Stimulated activated CD4-positive, alpha-beta T cell treated with anti-CD3 and anti-CD28 coated beads, Interleukin-1b, Interleukin-23, amount 100 ng/mL, for 1 hour (primary cell): ENCODE measurements at places on chromosomes 7 and 10.

GRCh38 chr7:139673230-139673629, 104.6 kb downstream of the HIPK2 start:
- DNase-seq: no peak

GRCh38 chr10:20948686-20949327, 51.7 kb upstream of the NEBL start:
- DNase-seq: no peak

DNA sequence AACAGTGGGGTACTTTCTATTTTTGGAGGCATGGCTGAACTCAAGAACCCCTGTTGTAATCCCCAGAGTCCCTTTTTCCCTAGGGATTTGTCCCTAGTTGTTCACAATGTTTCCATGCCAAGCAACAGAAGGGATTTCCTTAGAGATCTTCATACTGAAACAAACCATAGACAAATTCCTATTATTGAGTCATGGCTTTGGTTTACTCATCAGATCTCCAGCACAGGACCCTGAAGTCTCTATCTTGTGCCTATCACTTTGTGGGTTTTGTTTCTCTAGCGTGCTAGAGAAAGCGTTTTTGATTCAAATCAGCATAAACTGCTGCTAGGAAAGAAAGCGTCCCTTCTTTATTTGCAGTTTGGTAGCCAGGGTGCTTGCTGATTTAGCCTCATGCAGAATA, 165.0 kb downstream of the BAMBI start:
- DNase-seq: no peak

GRCh38 chr10:94279835-94280709, 82.7 kb downstream of the NOC3L start:
- peak; percentile 9 for DNase-seq

- no peak for DNase-seq
Measured at GRCh38 chr7:65285906-65286864, 87.5 kb upstream of the ZNF92 start.

- no peak for DNase-seq
Measured at GRCh38 chr10:21364196-21365114, 161.0 kb downstream of the SKIDA1 start.

DNA sequence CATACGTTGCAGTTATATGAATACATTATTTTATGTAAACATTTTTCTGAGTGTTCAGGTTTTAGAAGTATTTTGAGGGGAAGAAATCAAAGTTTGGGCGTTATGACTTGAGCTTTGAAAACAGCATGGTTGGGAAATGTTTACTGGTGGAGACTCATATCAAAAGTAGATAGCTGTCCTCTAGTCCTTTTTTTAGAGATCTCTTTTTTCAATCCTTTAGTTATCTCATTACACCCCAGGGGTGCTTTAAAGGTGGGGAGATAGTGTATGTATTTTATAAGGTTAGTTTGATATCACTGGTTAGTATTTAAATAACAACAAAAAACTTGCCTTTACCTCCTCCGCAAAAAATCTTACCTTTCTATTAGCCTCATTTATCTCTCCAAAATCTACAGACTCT, 2.3 kb downstream of the DMTF1 start:
- DNase-seq: no peak
